ENCODE measurements at places on chromosomes 13 and 19.

GRCh38 chr19:30857388-30857787, 485.2 kb downstream of the ZNF536 start:
- DNase-seq, result no peak

- DNase-seq, result no peak
These were observed 42.5 kb upstream of the ANKRD10 start for GRCh38 chr13:110957181-110957884.

DNA sequence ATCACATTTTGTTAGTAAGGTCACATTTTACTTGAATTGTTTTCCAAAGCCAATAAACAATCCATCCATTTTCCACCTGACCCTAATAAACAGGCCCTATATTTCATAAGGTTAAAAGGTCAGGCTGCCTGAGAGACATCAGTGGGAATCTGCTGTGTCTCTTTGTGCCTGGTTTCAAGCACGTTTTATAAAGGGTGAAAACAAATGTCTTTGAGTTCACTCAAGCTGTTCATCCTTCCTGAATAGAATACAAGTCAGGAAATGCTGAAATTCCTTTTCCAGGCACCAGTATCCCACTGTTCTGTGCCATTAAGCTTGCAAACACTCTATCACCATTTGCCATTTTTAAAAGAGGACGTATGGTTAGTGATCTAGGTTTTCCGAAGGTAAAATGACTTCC, 67.5 kb upstream of the SPATA13 start:
- DNase-seq, result no peak

- DNase-seq, result no peak
These were observed 46.8 kb downstream of the KLF12 start for GRCh38 chr13:74087357-74087756.

DNA sequence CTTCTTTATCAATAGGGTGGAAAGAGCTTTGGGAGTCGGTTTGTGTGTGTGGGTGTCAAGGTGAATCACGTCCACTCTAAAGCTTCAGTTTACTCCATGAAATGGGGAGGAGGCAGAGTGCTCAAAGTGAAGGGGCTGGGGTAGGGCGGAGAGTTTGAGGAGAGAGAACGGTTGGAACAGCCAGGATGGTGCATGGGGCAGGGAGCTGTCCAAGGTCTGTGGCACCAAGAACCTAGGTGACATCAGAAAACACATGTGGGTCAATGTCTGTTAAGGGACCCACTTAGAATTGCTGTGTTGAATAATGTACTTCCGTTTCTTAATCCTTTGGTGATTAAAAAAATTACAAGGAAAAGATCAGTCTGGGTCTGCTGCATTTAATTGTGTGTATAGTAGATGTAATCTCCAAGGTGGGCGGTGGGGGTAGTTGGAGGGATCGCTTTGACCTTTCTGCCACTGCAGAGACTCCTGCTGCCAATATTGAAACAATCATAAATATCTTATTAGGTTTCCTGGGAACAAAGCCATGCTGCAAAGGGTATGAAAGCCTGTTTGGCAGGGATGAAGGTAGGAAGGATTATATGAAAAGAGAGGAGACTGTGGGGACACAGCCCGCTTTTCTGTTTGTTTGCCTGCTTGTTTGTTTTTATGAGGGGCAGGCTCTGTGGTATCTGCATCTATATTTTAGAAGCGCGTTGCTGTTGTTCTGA, 122.3 kb downstream of the ATP8A2 start:
- DNase-seq, result no peak

GRCh38 chr13:87554045-87554444, 117.1 kb upstream of the SLITRK5 start:
- DNase-seq, result no peak

DNA sequence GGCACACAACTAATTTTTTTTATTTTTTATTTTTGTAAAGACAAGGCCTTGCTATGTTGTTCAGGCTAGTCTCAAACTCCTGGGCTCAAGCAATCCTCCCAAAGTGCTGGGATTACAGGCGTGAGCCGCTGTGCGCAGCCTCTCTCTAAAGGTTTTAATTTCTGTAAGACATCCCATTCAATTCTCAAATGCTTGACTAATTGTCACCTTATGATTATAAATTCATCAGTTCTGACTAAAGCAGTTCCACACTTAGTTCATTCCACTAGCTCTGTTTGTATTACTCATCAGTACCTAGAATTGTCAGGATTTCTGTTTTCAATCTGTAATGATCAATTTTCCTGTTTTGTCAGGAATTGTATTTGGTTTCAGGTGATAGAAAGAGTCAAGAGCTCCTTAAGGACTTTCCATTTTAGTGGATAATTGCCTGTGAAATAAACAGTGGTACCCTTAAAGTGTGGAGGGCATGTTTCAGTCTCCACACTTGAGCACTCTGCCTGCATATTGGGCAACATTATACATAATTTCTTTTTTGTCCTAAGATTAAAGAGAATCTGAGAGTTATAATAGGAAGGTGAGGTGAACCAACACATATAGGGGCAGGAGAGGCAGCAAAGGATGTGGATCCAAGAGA, 27.6 kb downstream of the GPALPP1 start:
- no peak for DNase-seq

GRCh38 chr19:38384209-38385027, 3.4 kb downstream of the GGN start:
- no peak for DNase-seq

DNA sequence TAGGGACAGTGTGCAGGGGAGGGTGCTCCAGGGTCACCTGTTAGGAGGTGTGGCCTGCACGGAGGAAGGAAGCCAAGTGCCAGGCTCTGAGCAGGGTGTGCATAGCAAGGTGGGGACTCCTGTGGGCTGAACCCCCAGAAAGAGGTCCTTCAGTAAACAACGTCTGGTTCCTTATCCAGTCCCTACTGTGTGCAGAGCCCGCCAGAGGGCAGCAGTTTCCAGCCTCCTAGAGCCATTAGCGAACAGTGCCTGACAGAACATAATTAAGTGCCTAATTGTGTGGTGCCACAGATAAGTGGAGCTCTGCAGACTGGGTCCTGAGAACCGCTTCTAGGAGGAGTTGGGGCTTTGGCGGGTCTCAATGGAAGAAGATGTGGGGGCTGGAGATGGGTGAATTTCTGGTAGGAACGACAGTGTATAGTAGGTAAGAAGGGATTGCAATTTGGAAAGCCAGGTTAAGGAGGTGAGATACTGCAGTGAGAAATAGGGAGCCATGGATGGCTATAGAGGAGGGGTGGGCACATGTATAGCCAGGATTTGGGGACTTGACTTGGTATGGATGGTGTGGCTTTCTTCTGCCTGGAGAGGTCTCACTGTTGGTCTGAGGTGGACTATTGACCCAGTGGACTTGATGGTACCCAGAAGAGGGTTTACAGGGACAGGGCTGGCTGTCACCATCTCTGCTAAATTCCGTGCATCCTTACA, 323.1 kb downstream of the ZNF536 start:
- no peak for DNase-seq

DNA sequence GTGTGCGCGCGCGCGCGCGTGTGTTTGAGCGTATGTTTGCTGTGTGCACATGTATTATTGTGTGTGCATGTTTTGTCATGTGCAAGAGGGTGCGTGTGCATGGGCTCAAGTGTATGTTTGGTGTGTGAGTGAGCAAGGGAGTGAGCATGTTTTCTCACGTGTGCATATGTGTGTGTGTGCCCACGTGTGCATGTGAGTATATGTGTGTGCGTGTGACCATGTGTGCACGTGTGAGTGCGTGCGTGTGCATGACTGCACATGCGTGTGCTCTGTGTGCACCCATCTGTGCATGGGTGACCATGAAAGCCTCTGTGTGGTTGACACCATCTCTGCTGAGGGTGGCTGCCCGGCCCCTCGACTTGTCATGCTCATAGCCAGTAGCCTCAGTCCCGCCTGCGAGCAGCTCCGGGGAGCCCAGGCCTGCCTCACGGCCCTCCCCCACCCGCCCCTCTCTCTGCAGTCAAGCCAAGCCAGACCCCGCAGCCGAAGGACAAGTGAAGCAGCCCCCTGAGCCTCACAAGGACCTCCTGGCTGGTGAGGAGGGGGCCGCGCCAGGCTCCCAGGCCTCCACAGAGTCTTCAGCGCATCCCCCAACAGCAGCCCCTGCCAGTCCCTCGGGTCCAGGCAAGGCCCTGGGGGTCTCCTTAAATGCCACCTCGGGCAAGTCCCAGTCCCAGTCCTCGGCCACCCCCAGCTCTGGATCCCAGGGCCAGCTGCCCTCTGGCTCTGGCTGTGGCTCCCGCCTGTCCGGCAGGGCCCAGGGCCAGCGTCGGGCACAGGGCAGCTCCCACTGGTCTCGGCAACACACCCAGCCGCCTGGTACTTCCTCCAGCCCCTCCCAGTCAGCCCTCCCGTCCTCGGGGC, 6.0 kb downstream of the REEP6 start:
- DNase-seq, result no peak

DNA sequence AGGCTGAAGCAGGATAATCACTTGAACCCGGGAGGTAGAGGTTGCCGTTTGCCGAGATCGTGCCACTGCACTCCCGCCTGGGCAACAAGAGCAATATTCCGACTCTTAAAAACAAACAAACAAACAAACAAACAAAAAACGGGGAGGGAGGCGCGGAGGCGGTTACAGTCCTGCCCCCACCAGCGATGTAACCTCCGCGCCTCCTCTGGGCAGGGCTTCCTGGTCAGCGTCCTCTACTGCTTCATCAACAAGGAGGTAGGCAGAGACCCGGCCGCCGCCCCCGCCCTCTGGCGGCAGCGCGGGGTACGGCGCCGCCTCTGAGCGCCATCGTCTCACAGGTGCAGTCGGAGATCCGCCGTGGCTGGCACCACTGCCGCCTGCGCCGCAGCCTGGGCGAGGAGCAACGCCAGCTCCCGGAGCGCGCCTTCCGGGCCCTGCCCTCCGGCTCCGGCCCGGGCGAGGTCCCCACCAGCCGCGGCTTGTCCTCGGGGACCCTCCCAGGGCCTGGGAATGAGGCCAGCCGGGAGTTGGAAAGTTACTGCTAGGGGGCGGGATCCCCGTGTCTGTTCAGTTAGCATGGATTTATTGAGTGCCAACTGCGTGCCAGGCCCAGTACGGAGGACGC, 10.2 kb downstream of the SNRPD2 start:
- peak; percentile 78 for DNase-seq

DNA sequence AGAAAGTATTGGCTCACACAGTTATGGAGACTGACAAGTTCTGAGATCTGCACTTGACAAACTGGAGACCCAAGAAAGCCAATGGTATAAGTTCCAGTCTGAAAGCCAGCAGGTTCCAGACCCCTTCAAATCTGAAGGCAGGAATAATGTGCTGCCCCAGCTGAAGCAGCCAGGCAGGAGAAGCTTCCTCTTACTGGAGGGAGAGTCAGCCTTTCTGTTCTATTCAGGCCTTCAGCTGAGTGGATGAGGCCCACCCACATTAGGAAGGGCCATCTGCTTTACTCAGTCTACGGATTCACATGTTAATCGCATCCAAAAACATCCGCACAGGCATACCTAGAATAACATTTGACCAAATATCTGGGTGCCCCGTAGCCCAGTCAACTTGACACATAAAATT, 8.2 kb upstream of the VWA8 start:
- no peak for DNase-seq

DNA sequence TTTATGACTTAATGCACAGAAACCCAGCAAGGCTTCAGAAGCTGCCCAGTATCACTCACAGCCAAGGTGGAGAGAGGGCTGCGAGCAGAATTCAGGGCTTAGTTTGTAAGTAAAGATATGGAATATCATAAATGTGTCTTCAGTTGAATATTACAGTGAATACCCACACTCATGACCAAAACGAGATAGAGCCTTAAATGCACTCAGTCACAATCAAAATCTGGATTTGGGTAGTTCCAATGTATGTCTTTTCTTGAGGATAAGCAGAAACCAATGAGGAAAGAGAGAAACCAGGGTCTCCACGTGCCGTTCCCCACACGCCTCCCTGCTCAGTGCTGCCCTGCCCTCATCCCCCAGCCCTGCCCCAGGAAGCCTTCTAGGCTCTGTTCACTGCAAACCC, 94.9 kb downstream of the ZIC5 start:
- no peak for DNase-seq

DNA sequence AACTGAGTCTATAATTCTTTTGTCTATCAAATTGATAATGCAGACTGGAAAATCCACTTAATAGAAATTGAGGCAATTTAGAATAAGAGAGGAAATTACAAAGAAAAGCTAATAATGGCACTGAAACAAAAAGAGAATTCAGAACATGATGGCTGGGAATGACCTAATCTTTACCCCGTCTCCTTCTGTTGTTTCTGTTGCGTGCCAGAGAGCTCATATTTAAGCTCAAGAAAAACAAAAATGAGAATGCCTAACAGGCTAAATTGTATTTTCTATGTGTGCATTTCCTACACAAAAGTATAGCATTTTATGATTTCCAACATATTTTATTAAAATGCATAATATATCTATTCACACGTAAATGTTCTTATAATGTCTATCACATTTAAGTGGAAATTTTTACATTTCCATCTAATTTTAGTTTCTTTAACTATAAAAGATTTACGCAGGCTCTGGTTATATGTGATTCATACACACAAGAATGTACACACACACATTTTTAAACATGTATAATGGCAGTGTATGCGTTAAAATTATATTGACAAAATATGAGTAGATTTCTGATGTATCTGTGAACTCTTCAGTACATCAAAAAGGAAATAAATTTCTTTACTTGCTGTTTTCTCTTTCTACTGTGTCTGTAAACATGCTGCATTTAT, 432.3 kb downstream of the SLITRK6 start:
- no peak for DNase-seq

GRCh38 chr13:75299246-75299645, 182.7 kb downstream of the TBC1D4 start:
- no peak for DNase-seq

DNA sequence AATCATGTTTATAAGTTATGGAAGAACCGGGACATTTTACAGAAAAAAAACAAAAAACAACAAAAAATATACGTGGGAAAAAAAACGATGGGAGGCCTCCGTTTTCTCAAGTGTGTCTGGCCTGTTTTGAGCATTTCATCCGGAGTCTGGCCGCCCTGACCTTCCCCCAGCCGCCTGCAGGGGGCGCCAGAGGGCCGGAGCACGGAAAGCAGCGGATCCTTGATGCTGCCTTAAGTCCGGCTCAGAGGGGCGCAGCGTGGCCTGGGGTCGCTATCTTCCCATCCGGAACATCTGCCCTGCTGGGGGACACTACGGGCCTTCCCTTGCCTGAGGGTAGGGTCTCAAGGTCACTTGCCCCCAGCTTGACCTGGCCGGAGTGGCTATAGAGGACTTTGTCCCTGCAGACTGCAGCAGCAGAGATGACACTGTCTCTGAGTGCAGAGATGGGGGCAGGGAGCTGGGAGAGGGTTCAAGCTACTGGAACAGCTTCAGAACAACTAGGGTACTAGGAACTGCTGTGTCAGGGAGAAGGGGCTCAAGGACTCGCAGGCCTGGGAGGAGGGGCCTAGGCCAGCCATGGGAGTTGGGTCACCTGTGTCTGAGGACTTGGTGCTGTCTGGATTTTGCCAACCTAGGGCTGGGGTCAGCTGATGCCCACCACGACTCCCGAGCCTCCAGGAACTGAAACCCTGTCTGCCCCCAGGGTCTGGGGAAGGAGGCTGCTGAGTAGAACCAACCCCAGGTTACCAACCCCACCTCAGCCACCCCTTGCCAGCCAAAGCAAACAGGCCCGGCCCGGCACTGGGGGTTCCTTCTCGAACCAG, 1.8 kb upstream of the APOE start:
- DNase-seq, result peak; percentile 86

GRCh38 chr13:26515721-26516120, 41.8 kb upstream of the WASF3 start:
- no peak for DNase-seq

- DNase-seq, result no peak
These were observed 101.6 kb downstream of the RAP2A start for GRCh38 chr13:97535614-97536013.

GRCh38 chr19:10835754-10836478, at the start of gene TMED1:
Gene TMED1 (minus strand): TSS chr19:10836212. CDS start chr19:10836191, 21 bp downstream.
- peak; percentile 97 for DNase-seq

GRCh38 chr19:40471111-40471510, 4.3 kb downstream of the SPTBN4 start:
- no peak for DNase-seq

GRCh38 chr13:110498765-110499164, 62.8 kb downstream of the RAB20 start:
- no peak for DNase-seq
